Foreskin keratinocyte (primary cell): ENCODE measurements at places on chromosomes 5 and 9. TPM values are rescaled to one million over a fixed set of nuclear protein-coding genes. Genes with fewer than 3 reads are reported as not detected.

The LCN2 gene
- 0.48 and 4.0 TPM in 2 replicates for polyA plus RNA-seq

The C5orf58 gene
- polyA plus RNA-seq: not detected in 2 replicates

The TNFSF8 gene
- polyA plus RNA-seq: not detected in 2 replicates

The JAKMIP2 gene
- polyA plus RNA-seq: not detected in 2 replicates

The PCBD2 gene
- 4.0 and 4.1 TPM in 2 replicates for polyA plus RNA-seq

The GPX8 gene
- polyA plus RNA-seq: 44.5 and 49.1 TPM in 2 replicates
